ENCODE measurements at places on chromosomes 4 and X.

DNA sequence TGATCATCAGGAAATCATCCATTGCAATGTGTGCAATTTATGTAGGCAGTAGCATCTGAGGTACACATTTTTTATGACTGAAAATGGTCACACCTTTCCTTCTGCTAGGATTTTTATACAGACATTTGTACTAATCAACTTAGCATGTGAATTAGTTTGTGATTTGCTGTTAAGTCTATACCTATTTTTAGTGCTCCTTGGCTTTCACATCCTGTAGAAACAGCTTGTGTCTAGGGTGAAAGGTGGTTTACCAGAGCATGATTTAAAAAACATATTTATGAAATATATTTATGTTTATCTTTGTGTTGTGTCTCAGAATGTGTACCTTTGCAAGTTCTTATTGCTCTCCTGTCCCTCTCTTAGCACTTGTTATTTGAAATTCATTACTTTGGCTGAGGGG, 916.0 kb downstream of the TECRL start:
- DNase-seq = no peak

DNA sequence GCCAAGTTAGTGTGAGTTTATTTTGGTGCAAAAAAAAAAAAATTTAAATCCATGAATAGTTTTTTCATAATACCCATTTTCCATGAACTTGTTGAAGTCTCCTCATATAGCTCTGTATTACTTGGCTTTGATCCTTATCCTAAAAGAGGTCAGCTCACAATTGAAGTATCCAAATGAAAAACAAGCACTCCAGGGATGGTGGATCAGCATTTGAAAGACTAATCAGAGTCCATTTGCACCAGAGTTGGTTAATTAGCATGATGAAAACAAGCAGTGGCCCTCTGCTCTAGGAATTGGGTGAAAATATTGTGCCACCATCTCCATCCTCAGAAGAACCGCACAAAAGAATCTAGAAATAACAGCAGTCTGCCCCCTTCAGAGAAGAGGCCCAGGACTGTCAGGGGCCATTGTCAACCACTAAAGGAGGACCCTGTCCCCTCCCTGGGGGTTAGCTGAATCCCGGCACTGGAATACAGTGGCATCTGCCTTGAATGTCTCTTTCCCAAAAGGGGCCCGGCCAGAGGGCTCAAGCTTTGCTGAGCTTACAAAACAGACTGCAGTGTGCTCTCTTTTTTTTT, 24.7 kb downstream of the SH3KBP1 start:
- no peak for DNase-seq

DNA sequence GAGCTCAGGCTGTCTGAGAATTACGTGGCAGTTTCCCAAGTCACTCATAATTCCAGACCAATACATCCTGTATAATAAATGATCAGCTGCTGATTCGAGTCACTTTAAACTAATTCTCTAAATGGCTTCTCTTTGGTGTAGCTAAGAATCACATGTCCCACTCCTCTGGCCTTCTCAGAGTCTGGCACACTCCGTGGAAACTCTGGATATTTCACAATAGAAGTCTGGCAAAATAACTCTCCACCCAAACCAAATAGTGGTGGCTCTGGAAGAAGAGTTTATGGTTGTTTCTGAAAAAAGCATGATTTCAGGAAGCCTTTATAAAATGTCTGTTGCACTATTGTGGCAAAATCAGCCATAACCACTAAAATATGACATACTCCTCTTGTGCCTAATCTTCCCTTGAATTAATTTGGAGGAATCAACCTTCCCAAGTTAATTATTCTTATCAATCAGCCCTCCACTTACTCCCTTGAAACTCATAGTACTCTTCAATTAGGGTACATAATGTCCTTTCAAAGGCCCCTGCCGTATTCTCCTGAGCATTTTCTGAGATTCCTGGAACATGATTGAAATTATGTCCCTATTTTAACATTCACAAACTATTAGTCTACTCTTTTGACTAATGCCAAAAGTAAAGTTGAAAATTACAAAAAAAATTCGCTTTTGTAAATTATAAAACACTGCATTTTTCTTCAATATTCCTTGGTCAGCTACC, 991.6 kb downstream of the FAT4 start:
- no peak for DNase-seq

DNA sequence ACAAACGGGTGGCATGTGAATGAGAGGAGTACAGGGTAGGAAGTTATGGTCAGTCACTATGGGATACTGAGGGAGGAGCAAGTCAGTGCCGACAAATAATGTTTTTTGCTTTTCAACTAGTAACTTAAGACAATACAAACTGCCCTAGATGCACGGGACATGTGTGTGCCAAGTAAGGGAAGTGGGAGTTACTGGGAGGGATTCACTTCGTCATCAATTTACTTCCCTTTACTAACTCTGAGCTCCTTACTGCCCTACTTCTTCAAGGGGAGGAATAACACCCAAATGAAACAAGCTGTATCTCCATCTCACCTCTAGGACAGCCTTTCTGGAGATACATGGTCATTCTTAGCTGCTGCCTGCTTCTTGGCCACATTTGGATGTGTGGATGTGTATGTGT, 97.7 kb downstream of the DGKK start:
- DNase-seq = no peak

DNA sequence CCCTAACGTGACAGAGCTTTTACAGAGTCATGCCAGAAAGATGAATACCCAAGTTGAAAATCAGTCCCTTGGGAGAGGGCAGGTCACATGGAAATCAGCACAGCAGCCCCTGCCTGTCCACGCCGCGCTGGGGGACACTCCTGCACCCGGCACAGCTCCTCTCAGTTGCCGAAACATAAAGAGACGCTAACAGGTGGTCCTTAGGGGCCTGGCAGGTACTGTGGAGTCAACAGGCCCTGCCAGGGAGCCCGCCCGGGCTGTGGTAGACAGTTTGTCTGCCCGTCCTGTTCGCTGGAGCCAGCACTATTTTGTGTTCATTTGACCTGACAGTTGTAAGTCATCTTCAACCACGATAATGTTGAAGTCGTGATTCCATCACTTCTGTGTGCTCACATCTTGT, 30.5 kb downstream of the NELFA start:
- no peak for DNase-seq

DNA sequence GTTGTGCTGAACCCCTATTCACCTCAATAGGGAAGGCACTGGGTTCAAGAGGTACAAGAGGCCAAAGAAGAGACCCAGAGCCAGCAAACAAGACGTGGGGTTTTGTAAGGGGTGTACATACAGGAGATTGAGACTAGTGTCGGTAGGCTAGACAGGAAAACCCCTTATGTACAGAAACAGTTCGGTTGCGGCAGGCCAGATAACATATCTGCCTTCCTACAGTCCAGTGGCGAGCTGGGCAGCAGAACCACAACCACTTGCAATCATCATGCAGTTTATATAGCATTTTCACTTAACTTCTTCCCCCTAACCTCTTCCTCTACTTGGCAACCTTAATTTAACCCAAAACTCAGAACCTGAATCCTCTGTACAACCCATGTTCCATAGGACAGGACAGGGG, 422.2 kb downstream of the PDHA2 start:
- DNase-seq = no peak

DNA sequence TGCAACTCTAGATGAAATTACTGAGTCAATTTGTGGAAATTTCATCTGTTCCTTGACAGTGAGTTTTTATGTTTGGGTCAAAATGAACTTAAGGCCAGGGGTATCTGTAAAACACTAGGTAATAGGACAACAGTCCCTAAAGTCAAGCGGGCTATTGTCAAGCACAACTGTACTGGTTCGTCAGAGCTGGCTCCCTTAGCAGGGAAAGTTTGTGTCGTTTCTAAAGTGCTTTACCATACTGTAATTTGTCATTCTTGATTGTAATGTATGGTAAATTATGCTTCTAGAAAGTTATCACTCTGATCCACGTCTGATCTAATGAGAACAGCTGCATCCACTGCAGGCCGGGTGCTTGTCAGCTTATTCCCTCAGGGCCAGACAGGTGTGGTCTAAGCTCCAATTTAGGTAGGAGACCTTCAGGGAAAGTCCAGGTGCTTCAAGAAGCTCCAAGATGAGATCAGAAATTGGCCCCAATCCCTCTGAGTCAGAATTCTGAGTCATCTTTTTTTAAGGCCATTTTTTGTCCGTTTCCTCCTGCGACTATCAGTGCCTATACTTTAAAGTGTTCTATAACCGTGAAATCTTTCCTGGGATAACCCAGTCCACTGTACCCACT, 92.2 kb downstream of the PALLD start:
- no peak for DNase-seq

DNA sequence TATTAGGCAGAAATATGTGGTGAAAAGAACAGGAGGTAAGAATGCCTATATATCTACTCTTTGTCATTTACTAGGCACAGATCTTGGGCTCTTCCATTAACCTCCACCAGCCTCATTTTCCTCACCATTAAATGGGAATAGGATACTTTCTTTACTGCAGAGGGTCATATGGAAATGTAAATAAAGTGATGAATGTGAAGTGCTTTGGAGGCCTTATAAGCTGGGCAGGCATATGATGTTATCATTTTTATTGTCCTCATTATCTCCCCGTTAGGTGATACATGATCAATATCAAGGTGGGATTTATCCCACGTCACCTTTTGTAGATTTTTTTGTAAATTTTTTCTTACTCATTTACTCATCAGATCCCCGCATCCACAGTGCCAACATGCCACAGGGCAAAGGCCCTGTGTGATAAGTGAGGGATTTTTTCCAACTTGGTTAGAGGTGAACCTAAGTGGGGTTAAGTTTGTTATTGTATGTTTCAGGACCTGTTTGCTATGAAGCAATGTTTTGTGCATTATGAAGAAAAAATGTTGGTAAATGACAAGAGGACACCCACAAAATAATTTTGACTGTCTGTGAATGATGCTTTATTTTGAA, 107.8 kb downstream of the SLC4A4 start:
- DNase-seq = no peak

GRCh38 chr4:32172086-32172485, 1451.9 kb downstream of the PCDH7 start:
- DNase-seq = no peak

DNA sequence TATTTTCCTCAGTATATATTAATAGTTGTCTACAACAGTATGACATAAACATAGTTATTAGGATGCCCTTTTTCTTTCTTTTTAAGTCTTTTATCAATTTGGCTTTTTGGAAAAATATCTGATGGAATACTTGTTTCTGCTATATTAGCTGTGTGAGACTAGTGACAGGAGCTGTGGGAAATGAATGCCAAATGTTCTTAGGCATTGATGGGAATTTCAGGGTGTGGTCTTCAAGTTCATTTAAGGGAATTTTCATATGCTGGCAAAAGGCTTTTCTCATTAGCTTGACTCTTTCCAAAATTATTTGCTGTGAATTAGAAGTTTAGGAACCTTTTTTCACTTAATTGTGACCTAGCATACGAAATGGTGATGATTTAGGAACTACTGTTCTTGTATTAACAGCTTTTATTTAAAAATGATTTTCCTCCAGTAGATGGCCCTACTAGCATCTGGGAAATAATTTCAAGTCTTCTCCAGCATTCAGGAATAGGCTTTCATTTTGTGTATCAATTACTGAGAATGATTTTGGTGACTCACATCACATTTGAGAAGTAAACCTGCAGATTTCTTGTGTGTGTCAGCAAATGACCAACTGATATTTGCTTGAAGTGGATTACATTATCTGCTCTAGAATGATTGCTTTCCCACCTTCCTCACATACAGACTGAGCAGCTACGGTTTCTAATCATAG, 70.9 kb downstream of the HTT start:
- DNase-seq = no peak

DNA sequence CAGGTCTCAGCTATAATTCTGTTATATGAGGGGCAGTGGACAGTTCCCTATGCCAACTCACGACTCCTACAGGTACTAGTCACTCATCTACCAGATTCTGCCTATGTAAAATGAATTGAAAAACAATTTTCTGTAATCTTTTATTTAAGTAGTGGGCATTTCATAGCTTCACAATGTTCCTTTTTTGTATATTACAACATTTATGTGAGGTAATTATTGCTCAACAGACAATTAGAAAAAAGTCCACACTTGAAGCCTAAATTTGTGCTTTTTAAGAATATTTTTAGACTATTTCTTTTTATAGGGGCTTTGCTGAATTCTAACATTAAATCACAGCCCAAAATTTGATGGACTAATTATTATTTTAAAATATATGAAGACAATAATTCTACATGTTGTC, 20.4 kb downstream of the EREG start:
- no peak for DNase-seq

DNA sequence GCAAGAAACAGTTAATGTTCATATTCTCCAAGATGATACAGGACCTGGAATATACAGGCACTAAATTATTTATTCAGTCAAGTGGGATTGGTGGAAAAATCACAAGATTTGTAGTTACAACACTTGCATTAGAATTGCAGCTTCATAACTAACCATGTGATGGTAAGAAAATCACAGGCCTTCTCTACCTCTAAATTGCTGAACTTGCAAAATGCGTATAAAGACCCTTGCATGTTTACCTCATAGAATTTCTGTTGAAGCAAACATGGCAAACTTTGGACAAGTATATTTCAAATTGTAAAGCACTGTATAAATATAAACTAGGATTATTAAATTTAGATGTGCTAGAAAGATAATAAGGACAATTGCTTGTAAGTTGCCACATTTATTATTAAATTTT, 215.1 kb downstream of the TMA16 start:
- no peak for DNase-seq

DNA sequence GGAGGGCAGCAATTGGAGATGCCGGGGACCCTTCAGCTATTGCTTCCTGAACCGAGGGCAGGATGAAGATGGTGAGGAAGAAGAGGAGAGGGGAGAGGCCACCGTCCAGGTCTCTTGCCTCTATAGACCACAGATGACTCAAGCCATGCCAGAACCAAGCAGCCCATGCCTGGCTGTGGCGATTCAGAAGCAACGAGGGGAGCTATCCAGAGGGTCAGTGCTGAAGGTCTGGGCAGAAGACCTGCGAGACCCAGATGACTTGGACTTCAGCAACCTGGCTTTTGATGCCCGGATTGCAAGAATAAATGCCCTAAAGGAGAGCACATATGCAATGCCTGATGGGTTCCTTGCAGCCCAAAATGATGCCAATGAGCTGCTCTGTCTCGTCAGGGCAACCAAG, 70.2 kb upstream of the PRPS2 start:
- no peak for DNase-seq

DNA sequence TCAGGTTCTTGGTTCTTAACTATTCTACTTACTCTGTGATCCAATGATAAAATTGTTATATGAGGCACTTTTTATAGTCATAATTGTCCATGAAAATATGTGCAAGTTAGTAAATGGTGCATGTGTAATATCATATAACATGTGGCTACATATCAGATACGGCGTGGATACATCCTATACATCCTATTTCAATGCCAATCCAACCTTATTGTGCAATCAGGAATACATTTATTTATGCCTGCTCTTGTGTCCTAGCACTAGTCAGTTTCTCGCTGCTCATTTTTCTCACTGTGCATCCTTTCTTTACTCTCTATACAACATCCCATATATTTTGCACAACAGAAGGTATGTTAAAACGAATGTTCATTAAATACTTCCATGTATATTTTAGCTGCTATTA, 1141.1 kb downstream of the FAT4 start:
- DNase-seq = no peak

- no peak for DNase-seq
Measured at GRCh38 chrX:9374555-9374954, 90.3 kb upstream of the TBL1X start.

DNA sequence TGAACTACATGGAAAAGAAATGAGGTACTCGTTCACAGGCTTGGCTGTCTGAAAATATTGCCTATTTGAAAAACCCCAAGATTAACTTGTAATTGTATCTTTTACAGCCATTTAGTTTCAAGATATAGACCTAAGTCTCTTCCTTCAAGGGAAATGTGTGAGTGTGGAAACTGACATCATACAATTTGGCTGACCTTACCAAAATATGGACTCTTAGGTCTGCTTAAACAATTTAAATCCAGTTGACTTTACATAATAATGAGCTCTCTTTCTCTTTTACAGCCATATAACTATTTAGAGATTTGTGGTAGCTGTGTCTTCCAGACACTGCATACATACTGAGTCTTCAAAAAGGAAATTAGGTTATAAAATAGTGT, 186.9 kb downstream of the NR3C2 start:
- no peak for DNase-seq
